ENCODE measurements at places on chromosomes 4 and X.

- DNase-seq = no peak
Measured at GRCh38 chr4:8861576-8862295, 9.9 kb downstream of the HMX1 start.

GRCh38 chrX:43961699-43962098, 11.5 kb downstream of the NDP start:
- no peak for DNase-seq

DNA sequence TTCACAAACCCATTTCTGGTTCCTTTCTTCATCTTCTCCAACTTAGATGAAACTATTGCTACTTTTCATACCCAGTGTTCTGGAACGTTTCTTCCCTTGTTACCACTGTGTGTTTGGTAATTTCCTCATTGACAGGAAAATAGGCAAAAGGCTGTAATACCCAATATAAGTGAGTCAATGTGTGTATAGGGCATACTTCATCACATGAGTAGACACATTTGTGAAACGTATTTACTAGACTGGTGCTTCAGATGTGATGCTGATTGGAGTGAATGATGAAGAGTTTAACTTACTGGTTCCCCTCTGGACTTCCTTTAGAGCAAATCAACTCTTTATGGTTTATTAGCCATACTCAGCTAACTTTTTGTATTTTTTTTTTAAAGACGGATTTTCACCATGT, 195.1 kb upstream of the ATP6AP2 start:
- DNase-seq = no peak

GRCh38 chrX:29299684-29300083, 712.4 kb downstream of the IL1RAPL1 start:
- no peak for DNase-seq

DNA sequence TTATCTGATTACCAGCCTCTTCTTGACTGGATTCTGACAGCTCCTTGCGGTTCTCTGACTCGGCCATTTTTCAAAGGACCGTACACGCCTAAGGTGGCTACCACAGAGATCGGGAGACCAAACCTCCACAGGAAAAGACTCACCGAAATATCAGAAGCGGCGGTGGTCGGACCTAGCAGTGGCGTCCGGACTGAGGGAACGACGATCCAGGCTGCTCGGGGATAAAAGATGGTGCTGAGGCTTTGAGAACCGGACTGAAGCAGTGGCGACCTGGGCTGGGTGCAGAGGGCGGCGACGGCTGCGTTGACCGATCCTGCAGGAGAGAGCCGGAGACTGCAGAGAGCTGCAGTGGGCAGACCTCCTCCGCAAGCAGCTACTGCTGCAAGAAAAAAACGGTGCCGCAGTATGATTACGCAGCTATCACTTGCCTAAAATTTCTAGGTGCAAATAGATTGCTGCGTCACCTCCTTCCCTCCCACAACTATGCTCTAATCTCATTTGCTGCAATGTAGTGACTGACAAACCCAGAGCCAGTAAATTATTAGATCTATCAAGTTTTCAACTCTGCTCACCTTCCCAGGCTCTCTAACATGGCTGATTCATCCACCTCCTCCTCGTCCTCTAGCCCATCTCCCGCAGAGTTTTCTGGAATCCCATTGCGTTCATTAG, at the start of gene NAP1L2:
Gene NAP1L2, minus strand, starts transcription at position 426 of the 669 bp plus-strand sequence. Its CDS starts 359 bp downstream, at position 67.
- peak; percentile 1 for DNase-seq

- no peak for DNase-seq
Measured at GRCh38 chr4:66636349-66636748, 909.0 kb downstream of the CENPC start.

- DNase-seq = no peak
Measured at GRCh38 chr4:87079967-87080366, 140.5 kb downstream of the KLHL8 start.

DNA sequence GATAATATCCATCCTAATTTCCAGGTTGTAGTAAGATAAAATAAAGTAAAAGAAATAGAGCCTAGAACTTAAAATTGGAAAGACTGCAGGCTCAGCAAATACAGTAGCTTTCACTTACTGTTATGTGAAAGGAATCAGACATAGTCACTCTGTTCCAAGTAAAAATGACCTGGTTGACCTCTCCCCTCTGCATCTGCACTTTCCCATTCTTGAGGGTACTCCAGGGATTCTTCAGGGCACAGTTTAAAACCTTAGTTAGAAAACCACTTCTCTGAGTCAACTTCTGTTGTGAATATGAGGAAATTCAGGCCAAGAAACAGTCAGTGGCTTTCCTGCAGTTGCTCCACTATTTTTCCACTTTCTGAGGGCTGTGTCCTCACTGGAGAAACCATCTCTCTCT, 42.9 kb downstream of the FRAS1 start:
- DNase-seq = no peak

DNA sequence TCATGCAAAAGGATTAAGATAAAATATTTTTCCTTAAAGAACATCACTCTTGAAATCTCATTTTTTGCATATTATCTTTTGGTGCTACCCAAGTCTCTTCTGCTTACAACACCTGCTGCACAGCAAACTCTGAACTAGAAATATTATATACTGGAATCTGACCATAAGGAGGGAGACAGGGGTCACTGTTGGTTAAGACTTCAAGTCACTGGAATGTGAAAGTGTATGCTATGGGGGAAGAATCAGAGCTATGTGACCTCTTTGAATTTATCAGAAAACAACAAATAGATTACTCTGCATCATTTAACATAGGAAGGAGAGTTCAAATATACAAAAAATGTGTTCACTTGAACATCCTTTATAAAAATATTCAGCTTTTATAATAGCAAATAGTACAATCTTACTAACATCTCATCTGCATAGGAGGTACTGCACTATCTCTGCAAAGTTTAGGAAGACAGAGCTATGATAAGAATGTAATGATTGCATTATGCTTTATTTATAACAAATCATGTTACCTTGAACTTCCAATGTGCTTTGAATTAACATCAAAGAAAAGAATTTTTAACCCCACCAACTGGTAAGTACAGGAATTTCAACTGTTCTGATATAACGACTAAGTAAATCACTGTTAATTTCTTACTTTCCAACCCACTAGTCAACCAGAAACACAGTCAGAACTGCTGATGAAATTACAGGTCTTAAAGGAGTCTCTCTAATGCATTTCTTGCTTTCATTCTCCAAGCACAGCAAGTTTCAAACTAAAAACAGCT, 69.8 kb downstream of the ZNF827 start:
- no peak for DNase-seq

- DNase-seq = no peak
Measured at GRCh38 chr4:16671741-16672140, 226.7 kb downstream of the LDB2 start.

- DNase-seq = no peak
Measured at GRCh38 chr4:47486231-47486673, 1.2 kb downstream of the ATP10D start.

DNA sequence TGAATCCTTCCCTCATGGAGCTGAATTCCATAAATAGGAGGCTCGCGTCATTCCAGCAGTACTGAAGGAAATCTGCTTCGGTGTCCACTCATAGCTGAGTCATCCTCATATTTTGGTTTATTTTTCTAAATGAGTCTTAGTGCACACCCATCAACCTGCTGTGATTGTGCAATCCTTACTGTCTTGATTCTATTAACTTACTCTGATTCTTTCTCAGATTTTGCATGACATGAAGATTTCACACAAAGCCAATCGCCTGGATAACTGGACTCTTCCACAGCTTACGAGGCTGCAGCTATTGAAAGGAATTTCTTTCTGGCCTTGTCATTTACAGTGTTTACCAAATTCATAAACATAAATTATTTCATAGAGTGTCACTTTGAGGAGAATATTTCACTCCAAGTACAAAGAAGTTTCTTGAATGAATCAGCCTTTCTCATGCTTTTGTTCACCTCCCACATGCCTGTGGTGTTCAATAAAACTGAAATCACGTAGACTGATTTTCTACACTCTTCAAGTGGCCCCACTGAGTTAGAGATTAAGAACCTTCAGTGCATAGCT, 207.6 kb upstream of the SLITRK2 start:
- DNase-seq = no peak

GRCh38 chr4:40734497-40734896, 15.3 kb upstream of the NSUN7 start:
- no peak for DNase-seq

GRCh38 chrX:151793886-151794285, 59.3 kb downstream of the CNGA2 start:
- DNase-seq = no peak

- no peak for DNase-seq
Measured at GRCh38 chr4:85658766-85659439, 184.0 kb downstream of the ARHGAP24 start.
